ENCODE measurements at places on chromosomes 16 and 17.

GRCh38 chr17:42065201-42065600 lies 14.8 kb upstream of the C17orf113 start:
- DNase-seq: no peak

- DNase-seq: no peak
Measured at GRCh38 chr16:82758904-82759303, 132.1 kb downstream of the CDH13 start.

DNA sequence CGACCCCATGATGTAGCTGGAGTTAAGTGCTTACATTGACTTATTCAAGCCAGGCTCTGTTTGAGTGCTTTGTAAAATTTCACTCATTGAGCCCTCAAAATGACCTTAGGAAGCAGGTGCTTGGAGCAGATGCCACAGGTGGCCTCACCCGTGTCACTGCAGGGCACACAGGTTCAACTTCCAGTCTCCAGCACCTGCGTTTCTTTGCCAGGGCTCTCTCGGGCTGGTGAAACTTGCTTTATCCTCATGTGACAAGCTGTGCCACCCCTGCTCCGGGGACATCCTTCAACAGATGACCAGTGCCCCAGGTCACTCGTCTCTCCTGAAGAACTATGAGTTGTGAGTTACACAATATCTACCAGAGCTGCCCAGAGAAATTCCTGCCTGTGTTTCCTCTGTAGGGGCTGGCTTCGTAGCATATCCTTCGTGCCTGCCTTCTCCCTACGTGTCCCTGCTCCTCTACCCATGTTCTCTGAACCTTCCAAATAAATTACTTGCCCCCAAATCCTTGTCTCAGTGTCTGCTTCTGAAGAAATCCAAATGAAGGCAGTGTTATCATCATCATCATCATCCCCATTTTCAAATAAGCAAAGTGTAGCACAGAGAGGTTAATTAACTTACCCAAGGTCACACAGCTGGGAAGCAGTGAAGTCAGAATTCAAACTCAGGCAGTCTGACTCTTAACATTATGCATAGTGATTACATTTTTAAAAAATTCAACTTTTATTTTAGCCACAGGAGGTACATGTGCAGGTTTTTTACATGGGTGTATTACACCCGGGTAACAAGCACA lies 352.5 kb downstream of the NPIPA8 start:
- no peak for DNase-seq

DNA sequence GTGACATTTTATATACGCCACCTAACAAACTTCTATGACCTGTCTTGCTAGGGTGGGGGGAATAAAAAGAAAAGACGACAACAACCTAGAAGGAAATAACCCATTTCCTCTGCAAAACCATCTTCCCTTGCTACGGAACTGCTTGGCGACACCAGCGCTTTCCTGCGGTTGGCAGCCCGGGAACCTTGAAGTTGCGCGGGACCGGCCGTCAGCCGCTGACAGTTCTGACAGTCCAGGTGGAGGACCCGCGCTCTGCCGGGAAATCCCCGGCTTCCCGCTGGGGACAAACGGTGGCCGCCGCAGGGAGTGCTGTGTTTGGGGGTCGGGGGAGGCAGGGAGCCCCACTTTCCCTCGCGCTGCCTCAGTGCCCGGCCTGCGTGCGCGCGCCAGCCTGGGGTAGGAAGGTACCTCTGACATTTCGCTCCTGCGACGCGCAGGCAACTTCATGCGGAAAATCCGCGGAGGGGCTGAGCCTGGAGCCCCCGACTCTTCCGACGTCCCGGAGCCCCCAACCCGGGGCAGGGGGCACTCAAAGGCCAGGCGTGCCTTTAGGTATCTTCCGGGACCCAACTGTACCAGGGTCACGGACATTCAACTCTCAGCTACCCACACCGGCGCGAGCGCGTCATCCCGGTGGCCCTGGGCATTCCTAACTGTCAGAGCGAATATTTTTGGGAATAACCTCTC lies 516 bp downstream of the SLC16A6 start:
- DNase-seq: no peak

DNA sequence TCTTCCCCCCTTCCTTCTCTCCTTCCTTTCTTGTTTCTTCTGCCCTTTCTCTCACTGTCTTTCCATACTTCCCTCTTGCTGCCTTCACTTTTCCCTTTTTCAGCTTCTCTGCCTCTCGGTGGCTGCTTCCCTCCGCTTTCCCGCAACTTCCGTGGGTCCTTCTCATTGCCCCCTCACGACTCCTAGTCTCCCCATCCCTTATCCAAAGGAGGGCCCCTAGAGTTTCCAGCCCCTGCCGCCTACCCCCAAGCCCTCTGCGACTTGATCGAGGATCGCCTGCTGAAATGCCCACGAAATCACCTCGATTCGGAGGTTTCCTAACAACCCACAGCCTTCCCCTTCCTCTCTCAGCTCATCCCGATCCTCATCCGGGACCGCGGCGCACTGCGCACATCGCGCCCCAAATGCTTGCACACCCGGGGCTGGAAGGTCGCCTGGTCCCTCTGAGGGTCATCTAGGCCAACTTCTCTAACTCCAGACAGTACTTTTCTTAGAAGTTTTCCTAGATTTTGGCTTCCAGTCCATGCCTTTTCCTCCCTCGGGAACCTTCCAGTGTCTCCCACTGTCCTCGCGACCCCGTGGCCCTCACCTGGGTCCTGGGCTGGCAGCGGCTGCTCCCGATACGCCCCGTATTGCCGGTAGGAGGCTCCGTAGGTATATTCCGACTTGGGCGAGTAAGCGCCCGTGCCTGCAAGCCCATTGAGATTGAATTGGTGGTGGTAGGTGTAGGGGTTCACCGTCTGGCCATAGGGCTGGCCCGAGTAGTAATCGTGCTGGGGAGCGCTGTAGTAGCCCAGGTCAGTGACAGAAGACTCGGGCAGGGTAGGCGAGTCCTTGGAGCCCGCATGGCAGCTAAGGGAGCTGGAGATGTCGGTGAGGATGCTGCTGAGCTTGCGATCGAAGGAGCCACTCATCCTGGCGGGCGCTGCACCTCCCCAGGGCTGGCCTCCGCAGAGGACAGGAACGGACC lies 654 bp downstream of the DLX3 start:
- DNase-seq: no peak

DNA sequence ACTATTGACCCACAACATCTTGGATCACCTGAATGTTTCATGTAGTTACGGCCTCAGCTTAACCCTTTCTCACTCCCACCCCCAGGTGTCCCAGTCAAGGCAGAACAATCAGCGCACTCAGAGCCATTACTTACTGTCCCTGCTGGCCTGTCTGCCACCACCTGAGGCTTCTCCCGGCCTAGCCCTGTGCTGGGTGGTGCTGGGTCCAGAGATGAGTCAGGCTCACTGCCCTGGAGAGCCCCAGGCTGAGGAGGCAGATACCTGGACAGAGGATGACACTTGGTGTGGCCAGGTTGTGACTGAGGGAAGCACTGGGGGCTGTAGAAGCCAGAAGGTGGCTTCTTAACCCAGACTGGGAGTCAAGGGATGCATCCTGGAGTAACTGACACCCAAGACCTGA lies 4.0 kb upstream of the SLC5A2 start:
- DNase-seq: no peak

GRCh38 chr16:62700426-62701294 lies 664.4 kb upstream of the CDH8 start:
- DNase-seq: no peak

GRCh38 chr17:62119373-62119772 lies 54.3 kb upstream of the MED13 start:
- no peak for DNase-seq

- DNase-seq: no peak
Measured at GRCh38 chr17:61223725-61224124, 175.9 kb upstream of the TBX2 start.

DNA sequence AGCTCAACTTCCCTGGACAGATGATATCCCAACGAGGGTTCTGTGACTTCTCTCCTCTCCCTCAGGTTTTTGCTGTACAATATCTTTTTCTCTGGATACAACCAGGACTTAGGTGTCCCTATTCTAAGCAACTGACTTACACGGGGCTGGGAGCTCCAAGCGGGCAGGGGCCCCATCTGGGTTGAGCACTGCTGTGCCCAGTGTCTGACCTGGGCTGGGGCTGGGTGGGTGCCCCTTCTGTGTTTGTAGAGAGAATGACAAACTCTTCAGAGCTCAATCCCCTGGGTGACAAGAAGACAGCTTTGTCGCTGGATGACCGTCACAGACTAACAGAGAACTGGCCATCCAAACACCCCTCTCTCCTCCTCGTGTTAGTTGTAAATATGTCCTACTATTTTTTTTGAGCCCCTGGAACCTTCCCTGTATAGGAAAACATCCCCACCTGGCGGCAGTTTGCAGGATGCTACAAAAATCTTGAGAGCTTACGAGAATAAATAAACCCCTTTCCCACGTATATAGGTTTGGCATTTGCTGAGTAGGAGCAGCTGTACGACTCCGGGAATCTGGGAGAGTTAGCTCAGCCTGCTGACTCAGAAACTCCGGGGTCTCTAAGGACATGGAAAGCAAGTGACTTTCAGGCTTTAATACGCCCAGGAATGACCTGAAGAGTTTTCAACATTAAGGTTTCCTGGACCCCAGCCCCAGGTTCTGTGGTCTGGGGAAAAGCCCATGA lies 23.7 kb upstream of the RCVRN start:
- DNase-seq: no peak

GRCh38 chr17:75207760-75208159 lies 2.3 kb downstream of the NUP85 start:
- peak; percentile 42 for DNase-seq
